MG63 (cell line): ENCODE measurements at places on chromosomes 11 and 22. TPM values are rescaled to one million over a fixed set of nuclear protein-coding genes. Genes with fewer than 3 reads are reported as not detected.

The OR8H2 gene
- total RNA-seq, result not detected in 2 replicates

DNA sequence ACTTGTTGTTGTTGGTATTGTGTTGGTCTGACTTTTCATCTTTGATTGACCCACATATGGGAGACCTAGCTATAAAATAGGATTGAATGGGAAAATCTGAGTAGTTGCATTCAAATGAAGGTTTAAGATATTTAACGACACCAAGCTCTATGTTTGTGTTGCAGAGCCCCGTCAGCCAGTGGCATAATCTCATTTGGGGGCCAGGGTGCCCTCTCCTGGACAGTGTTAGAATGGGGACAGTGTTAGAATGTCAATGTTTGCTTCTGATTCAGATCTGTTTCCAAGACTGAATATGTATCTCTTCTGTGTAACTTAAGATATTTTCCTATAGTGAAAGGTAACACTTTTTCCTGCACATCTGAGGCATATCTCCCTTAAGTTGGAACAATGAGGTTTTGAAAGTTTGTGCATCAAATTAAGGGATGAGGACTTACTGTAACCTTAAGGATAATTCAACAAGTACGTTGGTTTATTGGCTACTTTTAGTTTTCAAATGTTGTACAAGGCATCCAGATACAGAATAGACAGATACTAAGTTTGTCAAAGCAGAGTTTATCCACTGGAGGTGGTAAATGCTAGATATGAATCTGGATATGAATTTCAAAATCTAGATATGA lies 5.3 kb upstream of the OR52M1 start:
- DNase-seq, result peak; percentile 2

The ARL14EP gene
- 10.7 and 20.3 TPM in 2 replicates for total RNA-seq

The HEPACAM gene
- total RNA-seq, result not detected in 2 replicates
